ENCODE measurements at places on chromosomes 6 and 20.
A peak's percentile ranks its signal among the peaks of the same experiment; 100 is the strongest.

GRCh38 chr6:161245363-161245762 lies 28.5 kb downstream of the AGPAT4 start:
- no peak for DNase-seq

DNA sequence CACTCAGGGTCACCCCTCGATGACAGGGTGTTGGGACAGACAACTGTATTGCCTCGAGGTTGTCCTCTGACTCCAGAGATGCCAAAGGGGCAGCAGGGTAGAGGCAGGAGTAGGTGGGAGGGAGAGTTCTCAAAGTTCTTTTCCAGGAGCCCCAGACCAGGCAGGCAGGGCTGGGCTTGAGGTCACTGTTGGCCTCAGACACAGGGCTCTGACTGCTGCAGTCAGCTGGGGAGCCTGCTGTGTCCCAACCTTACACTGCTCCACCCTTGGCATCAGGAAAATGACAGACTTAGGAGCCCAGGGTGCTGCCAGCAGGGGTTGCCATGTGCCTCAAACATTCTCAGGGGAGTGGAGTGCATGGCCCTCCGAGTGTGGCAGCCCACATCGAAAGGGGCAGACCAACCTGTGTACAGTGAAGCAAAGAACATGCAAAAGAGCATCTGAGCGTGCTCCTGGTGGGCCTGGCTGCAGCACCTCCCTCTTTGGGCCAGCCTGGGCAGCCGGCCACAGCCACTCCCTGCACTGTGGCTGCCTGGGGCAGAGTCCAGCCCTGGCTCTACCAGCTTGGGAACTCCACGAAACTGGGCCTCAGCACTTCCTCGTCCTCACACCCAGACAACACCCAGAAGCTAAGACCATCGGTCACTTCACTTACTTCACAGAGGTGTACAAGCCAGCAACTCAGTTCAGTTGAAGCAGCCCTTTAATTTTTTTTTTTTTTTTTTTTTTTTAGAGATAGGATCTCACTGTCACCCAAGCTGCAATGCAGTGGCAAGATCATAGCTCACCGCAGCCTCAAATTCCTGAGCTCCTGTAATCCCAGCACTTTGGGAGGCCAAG lies 24.0 kb downstream of the C6orf132 start:
- DNase-seq: no peak

DNA sequence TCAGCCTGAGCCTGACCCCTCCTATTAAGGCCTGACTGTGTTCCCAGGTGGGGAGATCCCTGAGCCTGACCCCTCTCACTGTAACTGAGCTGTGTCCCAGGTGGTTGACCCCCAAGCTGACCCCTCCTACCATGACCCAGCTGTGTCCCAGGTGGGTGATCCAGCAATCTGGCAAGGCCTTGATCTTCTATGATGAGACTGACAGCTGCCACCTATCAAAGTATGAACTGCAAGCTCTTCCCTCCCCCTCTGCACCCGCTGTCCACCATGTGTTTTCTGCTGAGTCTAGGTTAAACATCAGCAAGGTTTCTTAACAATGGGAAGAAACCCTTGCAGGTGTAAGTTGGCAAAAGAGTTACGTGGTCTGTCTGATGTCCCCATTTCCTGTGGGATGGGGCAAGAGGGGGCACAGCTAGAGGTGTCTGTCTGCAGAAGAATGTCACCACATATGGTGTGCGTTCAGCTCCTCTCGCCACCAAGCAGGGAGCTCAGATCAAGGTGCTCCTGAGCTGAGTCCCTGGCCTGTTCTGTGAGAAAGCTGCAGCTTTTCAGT lies 5.9 kb downstream of the PXDC1 start:
- DNase-seq: no peak

- no peak for DNase-seq
These were observed 157.8 kb upstream of the TENT5A start for GRCh38 chr6:81909981-81910900.

DNA sequence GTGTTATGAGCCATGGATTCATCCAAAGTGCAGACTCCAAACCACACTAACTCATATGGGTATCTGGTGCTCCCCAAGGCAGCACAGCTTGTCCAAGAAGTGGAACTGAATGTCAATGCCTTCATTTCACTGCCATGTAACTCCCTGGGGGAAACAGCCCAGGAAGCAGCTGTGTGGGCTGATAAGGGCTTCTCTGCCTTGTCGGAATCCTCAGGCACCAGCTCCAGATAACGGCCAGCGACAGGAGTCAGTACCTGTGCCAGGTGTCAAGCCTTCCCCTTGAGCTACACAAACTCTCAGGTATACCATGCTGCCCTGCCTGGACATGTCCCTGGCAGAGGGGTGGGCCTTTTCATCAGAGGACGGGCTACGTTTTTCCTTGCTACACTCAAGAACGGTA lies 751.9 kb upstream of the CHD6 start:
- no peak for DNase-seq

- DNase-seq: peak; percentile 40
These were observed 13.8 kb upstream of the GTF3C6 start for GRCh38 chr6:110944681-110945151.

GRCh38 chr6:32189742-32190053 lies 304 bp downstream of the PBX2 start:
- no peak for DNase-seq

GRCh38 chr20:24185791-24186190 lies 197.2 kb upstream of the GGTLC1 start:
- no peak for DNase-seq

- DNase-seq: no peak
These were observed 178.0 kb downstream of the CLIC5 start for GRCh38 chr6:45837541-45838200.

GRCh38 chr6:48552905-48553304 lies 441.9 kb upstream of the PTCHD4 start:
- no peak for DNase-seq

- DNase-seq: no peak
These were observed 62.6 kb upstream of the TMEM244 start for GRCh38 chr6:129923530-129924250.

GRCh38 chr6:142763205-142763604 lies 181.8 kb downstream of the HIVEP2 start:
- no peak for DNase-seq

DNA sequence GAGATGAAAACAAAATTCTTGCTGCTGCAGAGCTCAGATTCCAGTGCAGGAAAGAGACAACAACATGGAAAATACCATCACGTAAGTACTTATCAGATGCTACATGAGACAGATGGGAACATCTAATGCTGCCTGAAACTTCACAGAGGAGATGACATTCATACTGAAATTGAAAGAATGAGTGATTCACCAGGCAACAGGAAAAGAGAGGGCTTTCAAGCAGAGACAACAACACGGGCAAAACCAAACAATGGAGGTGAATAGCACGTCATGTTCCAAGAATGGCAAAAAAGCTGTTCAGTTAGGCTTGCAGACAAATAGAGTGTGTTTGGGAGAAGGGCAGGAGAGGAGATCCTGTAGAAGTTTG lies 39.3 kb downstream of the GTF2H5 start:
- no peak for DNase-seq

DNA sequence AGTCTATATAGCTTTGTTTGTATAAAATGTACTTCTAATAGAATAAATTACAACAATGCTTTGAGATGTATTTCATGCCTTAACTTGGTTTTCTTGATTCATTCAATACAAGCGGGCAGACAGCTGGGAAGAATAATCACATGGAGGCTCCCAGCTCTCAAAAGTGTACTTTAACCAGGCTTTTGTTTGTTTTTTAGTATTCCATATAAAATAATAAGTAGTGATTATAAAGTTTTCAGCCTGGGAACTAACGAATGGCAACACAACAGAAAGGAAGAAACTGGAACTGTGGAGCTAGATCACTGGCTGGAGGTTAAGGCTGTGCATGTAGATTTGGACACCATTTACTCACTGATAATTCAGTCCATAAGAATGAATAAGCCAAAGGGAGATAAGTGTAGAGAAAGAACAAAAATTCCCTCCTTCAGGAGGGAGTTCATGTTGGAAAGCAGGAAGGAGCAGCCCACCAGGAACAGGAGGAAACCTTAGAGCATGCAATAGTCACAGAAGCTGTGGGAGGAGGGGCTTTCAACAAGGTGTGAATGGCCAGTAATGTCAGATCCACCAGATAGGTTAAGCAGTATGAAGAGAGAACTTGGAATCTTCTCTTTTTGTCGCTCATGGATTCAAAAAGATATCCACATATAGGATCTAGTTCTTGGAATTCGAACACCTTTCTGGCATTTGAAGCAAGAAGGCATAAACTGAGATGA lies 41.2 kb upstream of the SLC35D3 start:
- no peak for DNase-seq

DNA sequence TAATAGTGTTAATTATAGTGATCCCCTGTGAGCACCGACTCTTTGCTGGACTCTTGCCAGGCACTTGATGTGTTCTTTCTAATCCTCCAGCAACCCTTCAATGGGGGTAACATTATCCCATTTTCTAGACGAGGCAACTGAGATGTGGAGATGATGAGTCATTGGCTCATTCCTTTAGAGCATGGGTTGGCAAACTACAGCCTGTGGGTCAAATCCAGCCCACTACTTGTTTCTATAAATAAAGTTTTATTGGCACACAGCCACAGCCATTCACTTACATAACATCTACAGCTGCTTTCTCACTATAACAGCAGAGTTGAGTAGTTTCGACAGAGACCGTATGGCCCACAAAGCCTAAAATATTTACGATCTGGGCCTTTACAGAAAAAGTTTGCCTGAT lies 249.5 kb upstream of the KCNG1 start:
- no peak for DNase-seq

- no peak for DNase-seq
These were observed 99.5 kb downstream of the PHACTR1 start for GRCh38 chr6:12815884-12816600.

DNA sequence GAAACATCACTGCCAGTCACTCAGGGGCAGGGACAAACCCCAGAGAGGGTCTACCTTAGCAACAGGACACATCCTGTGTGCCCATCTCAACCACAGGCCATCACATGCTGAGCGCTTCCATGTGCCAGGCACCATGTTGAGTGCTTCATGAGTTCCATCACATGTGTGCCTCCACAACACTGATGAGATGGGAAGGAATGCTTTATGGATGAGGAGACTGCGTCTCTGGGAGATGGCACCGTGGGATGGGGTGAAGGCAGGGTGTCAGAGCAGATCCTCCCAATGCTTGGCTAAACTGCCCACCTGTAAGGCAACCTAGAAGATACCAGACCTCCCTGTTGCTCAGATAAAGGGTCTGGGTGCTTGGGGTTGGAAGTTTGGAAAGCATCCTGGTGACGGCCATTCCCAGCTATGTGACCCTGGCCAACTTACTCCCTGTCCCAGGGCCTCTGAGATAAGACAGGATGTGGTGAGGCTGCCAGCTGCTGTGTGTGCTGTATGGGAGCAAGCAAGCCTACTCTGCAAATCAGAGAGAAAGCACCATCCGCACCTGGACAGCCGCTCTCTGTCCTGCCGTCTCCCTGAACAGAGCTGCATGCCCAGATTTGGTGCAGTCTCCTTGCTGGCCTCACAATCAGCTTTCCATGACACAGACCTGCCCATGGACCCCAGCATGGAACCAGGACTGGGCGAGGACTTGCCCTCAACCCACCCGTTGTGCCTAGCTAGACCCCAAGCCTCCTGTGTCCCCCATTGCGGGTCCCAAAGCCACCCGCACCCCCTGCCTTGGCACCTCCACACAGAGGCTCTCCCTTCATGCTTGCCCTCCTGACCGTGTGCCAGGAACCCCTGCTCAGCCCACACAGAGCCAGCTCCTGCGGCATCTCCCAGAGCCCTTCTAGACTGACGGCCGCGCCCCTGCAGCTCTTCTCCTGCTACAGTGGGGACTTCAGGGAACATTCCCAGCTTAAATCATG lies 143.7 kb downstream of the SYNDIG1 start:
- DNase-seq: no peak

- DNase-seq: no peak
These were observed 47.6 kb downstream of the FIG4 start for GRCh38 chr6:109738667-109739066.

DNA sequence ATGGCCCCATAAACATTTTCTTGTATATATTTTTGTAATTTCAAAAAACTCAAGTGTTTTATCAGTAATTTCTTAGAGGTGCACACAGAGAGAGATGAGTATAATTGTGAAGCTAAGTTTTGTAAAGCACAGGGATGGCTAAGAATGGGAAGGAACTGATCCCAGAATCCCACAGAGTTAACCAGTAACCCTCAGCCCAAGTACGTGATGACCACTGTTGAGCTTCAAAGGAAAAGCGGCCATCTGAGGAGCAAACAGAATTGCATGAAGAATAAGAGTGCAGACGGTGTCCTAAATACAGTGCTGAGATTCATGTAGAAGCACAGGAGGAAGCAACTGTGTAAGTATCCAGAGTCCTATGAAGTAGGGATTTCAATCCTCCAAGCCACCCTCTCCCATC lies 28.1 kb upstream of the HLA-C start:
- DNase-seq: no peak

DNA sequence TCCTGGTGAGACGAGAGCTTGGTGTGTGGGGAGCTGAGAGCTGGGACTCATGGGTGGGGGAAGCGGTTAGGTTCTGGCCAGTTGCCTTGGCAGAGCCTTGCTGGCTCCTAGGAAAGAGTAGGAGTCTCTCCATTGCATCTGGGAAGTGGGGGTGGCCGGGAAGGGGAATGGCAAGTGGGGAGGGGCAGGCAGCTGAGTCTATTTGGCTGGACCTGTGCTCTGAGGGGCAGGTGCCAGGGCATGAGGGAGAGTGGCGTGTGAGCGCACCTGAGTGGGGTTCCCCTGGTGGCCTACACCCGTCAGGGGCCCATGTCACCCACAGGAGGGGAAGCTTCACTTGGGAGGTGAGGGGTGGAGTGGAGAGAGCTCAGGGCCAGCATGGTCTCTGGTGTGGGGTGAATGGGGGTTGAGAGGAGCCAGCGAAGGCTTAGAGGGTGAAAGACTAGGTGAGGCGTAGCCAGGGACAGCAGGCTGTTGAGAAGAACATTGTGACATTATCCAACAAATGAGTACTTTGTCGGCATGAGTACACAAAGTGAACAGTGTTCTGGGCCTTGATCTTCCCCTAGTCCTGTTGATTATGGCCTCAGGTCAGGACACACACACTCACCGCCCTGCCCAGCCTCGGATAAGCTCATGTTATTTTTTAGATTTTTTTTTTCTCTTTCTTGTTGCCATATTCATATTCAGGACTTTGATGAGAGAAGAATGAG lies 59.8 kb downstream of the FAM120B start:
- no peak for DNase-seq

- no peak for DNase-seq
These were observed 34.4 kb upstream of the BCAS1 start for GRCh38 chr20:54104781-54105180.

DNA sequence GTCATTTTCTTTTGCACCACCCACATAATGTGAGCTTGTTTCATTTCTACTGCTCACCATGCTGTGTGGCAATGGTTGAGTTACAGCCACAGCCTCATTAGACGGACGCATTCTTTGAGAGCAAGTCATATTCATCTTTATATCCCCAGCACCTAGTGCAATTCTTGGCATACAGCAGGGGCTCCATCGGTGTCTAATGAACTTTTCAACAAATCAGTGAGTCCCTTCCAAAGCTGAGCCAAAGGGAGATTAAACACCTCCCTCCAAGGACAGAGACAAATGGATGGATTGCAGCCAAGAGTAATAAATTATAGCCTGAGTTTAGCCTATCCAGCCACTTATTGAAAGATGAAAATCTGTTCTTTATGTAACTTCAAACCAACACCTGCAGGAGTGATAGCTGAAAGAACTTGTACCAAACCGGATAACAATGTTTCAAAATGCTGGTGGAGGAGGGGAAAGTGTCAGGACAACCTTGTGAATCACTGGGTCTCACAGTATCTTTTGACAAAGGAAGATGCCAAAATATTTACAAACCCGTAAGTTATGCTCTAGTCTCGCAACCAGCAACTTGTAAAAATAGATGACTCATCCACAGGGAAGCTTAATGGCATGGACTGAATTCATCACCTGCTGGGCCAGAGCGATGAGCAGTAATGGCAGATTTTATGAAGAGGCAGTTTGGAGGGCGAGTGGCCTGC lies 139.0 kb downstream of the PXDC1 start:
- DNase-seq: no peak
